ENCODE measurements at places on chromosomes 11 and 22.

GRCh38 chr22:30015229-30015797 lies 65.0 kb upstream of the HORMAD2 start:
- no peak for DNase-seq

DNA sequence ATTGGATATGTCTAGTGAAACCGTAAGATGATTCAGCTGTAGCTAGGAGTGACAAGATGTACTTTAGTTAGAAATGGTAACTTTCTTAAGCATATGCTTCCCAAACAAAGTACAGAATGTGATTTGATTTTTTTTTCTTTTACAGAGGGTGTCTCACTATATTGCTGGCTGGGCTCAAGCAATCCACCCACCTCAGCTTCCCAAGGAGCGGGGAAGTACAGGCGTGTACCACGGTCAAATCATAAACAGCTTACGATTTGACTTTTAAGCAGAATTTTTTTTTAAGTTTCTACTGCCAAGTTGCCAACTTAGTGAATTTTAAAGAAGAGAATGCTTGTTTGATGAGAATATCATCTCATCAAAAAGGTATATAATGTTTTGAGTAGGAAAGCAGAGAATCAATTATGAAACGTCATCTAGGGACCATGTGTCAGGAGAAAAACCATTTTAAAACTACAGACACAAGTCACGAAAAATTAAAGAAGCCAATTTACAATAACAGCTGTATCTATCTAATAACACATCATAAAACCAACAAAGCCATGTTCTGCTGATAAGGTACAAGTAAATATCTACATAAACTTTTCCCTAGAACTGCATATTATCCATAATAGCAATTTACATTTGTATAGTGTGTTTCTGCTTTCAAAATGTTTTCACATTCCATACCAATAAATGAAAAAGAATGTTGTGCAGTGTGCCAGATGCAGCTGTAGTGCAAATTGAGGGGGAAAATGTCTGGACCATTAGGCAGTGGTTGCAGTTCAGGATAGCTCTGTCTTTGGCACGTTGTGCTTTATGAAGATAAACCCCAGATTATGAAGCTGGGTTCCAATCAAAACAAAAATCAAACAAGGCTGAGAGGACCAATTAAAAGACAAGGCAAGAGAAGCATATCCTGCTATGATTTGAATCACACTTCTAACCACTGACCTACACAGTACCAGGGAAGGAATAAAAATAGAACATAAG lies 33.7 kb upstream of the USP47 start:
- no peak for DNase-seq

- DNase-seq: no peak
Measured at GRCh38 chr22:48515571-48516200, 1312.0 kb downstream of the BRD1 start.

DNA sequence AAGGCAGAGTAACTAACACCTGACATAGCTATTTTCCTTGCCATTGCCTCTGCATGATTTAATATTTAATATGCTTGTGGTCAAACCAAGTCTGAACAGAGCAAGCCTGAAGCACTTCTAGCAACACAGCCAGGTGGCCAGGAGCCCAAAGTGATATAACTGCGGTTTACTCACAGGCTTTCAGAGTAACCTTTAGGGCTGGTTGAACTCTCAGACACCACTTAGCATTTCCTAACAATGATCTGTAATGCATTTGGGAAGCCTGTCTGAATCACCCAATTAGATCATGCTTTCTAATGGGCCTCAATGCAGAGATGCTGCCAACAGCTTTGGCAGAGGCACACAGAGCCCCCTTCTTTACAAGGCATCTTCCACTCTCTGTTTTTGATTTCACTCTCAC lies 96.1 kb downstream of the FDX1 start:
- DNase-seq: no peak

DNA sequence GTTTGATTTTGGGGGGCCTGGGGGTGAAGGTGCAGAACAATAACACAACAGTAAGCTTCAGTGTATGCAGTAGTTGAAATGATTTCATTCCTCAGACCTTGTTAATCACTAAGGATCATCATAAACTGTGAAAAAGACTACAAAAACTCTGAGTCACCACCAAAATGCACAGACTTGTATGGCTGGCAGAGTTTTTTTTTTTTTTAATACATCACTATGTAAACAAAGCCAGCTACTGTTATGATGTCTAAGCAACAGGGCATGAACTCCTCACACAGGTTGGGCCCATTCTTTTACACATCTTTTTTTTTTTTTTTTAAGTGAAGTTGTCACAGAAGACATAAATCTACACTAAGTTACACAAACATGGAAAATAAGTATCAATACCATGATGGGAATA lies 311.9 kb downstream of the GUCY1A2 start:
- DNase-seq: no peak

DNA sequence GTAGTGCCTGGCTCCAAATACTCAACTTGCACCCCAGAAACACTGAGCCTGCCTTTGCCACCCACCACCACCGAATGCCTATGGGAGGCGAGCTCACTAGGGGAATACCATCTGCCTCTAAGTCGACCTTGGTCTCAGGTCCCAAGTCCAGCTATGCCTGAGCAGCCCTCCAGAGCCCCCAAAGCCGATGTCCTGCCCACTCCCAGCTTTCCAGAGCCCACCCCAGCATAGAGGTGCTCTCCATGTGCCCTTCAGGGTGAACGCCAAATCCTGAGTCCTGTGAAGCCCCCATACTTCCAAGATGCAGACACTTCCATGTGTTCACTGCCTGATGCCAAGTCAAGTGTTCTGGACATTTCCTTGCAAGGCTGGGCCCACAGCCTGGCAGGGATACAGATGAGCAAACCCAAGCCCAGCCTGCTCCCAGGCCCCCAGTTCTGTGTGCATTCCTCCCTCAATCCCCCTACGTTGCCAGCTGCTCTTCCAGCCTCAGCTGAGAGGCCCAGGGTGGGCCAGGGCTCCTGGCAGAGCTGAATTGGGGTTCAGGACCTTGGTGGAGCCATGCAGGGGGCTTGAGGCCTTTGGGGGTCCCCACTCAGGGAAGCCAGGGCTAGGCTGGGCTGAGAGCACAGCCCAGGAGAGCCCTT lies 2.6 kb upstream of the KMT5B start:
- DNase-seq: no peak

- peak; percentile 39 for DNase-seq
Measured at GRCh38 chr22:36977401-36977861, 41.8 kb downstream of the TST start.
